ENCODE measurements at places on chromosomes 1 and 21.

DNA sequence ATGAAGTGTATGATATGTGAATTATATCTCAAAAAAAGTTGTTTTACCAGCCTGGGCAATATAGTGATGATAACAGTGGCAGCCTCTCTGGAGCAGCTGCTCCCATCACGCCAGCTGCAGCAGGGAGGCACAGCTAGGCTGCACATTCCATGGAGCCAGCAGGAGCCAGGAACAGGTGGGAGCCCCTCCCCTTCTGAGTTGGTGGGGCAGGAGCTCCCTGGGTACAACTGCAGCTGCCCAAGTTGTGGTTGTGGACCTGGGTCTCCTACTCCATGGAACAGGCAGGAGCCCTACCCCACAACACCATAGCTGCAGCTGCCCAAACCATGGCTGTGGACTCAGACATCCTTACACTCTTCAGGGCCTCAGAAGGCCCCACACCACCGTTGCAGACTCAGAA, 21.7 kb upstream of the FNBP1L start:
- no peak for DNase-seq

GRCh38 chr1:211334986-211335385, 8.4 kb downstream of the TRAF5 start:
- DNase-seq, result no peak

- DNase-seq, result no peak
These were observed 50.2 kb upstream of the LRP8 start for GRCh38 chr1:53378061-53378460.

DNA sequence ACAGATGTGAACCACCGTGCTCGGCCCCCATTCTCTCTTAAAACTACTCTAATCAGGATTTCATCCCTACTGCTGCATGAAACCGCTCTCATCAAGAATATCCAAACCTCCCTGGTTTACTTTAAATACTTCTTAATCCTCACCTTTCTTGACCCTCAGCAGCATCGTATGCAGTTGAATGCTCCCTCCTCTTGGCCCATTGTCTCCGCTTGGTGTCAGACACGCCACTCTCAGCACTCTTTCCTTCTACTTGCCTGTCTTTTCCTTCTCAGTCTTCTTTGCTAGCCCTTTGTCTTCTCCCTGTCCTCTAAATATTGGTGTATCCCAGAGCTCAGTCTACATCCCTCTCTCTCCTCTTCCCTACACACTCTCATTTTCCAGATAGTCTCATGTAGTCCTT, 314.9 kb downstream of the MRPL39 start:
- no peak for DNase-seq

GRCh38 chr1:190436615-190437014, 41.0 kb downstream of the BRINP3 start:
- peak; percentile 53 for DNase-seq

- no peak for DNase-seq
These were observed 15.5 kb downstream of the ARHGEF10L start for GRCh38 chr1:17554954-17555353.

- DNase-seq, result no peak
These were observed 3.6 kb upstream of the MAN1A2 start for GRCh38 chr1:117363571-117364048.

GRCh38 chr1:65508051-65508450, 87.6 kb downstream of the LEPR start:
- DNase-seq, result no peak

DNA sequence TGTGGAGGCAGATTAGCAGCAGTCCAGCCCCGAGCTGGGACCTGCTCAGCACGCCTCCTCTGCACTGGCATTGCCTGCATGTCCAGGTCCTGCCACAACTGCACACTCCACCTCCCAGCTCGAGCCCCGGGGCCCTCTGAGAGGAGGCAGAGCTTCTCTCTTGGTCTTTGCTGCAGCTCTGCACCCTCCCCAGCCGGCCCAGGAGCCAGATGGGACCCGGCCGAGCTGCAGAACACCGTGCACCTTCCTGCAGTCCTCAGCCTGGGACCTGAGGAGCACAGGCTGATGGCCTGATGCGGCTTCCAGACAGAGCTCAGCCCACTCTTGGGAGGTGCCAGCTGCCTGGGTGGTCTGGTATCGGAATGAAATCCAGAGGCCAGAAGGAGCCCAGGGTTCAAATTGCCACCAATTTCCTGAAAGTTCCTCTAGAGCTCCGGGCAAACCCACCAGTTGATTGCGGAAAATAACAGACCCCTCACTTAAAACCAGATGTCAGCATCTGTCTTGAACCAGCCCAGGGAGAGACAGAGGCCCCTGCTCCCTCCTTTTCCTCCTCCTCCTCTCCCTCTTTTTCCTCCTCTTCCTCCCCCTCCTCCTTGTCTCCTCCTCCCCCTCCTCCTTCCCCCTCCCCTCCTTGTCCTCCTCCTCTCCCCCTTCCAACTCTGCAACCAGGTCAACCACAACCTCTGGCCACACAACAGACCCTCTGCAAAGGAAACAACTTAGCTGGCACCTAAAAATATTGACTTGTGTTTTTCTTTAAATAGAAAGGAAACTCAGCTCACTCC, 10.6 kb upstream of the SPSB1 start:
- DNase-seq, result peak; percentile 25

- no peak for DNase-seq
These were observed 317.6 kb upstream of the PROX1 start for GRCh38 chr1:213669964-213670691.

DNA sequence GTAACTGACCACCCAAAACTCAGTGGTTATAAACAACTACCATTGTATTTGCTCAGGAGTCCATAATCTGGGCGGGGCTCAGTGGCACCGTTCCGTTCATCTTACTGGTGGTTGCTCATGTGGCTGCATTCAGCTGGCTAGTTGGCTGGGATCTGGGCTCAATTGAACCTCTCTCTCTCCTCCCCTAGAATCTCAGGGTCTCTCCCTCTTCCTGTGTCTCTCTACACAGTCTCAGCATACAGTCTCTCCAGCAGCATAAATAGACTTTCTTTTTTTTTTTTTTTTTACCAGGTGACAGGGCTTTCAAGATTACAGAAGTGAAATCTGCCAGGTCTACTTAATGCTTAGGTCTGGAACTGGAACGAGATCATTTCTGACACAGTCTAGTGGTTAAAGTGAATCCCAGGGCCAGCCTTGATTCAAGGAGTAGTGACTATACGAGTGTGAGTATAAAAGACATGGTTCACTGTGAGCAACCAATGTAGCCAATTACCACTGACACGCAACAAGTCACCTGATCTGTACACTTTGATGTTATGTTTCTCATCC, 193.7 kb upstream of the ESRRG start:
- no peak for DNase-seq

DNA sequence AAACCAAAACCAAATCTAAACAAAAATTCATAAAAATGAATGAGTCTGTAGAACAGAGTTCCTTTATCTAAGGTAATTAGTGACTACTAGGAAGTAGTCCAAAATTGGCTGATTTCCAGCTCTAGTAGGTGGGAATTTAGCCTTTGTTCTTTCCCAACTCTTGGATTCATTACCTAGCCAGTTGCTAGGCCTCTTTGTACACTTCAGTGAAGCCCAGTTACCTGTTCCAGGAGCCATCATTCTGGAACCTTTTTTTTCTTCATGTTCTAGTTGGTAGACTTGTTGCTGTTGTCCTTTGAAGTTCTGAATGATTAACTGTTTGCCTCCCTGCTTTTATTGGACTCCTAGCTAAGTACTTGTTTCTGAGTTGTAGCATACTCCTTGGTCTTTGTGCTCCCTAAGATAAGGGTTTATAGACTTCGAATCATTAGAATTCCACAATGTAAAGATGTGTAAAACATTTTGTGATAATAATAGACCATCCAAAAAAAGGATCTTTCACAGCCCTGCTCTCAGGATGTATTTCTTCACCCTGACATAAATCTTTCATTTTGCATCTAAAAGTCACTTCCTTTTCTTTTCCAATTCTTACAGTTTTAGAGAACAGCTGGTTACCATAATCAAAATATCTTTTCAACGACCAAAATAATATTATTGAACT, 9.8 kb downstream of the PLA2G4A start:
- peak; percentile 34 for DNase-seq

- peak; percentile 73 for DNase-seq
These were observed 45.7 kb downstream of the ABCD3 start for GRCh38 chr1:94463765-94464330.

DNA sequence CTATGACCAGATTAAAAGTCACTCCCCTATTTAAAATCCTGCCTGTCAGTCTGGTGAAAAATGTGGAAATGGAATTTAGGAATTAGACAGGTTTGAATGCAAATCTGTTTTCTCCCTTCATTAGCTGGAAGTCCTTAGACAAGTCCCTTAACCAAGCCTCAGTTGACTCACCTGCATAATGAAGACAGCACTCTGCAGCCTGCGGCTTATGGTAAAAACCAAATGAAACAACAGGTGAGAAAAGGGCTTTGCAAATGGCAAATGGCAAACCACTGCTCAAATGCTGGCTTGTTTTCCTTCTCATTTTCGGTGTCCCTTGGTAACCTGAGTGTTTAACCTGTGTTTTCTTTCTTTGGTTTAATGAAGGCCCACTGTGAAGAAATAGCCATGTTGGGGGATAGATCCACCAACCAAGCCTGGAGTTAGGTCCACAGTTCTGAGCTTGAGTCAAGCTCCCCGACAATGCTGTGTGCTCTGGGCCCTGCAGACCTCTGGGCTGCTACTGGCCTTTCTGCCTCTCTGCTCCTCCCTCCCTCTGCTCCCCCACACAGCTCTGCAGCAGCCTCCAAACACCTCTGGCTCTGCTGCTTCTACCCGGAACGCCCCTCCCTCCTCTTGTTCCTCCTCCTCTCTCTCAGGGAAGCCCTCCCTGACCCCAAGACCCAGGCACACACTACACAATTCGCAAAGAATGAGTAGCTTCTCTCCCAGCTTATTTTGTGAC, 641.8 kb downstream of the MATN1 start:
- no peak for DNase-seq

GRCh38 chr1:46415514-46415913, 21.4 kb downstream of the FAAH start:
- DNase-seq, result no peak

GRCh38 chr1:198228925-198229324, 72.1 kb downstream of the NEK7 start:
- DNase-seq, result no peak

DNA sequence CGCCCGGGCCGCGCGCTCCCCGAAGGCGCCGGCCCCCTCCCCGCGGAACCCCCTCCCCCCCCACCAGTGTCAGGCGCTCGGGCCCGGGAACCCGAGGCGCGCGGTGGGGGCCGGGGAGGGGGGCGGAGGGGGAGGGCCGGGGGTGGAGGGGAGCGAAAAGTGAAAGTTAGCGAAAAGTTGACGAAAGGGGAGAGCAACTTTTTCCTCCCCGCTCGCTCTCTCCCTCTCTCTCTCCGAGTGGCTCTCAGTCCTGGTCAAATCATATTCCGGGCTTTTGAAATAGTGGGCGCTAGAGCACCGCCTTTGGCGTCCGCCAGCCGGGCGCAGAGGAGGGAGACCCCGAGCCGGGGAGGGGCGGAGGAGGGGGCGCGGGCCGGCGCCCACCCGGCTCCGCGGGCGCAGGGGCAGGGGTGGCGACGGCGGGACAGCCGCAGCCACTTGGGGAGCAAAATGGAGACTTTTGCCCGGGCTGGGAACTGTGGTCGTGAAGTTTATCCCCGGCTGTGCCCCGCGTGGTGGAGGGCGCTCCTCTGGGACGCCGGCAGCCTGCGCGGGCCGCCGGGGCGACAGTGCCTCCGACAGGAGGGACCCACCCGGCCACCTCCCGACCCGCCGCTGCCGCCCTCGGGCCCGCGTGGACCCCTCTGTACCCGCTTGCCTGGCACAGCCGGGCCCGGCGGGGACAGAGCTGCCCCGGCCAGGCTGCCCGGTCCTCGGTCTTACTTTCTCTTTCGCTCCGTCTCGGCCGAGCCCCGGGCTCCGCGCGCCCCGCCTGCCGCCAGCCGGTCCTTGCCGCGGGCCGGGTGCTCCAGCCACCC, 697 bp downstream of the PRDM16 start:
- peak; percentile 16 for DNase-seq

GRCh38 chr1:32782086-32782485, 35.1 kb downstream of the YARS1 start:
- DNase-seq, result no peak

DNA sequence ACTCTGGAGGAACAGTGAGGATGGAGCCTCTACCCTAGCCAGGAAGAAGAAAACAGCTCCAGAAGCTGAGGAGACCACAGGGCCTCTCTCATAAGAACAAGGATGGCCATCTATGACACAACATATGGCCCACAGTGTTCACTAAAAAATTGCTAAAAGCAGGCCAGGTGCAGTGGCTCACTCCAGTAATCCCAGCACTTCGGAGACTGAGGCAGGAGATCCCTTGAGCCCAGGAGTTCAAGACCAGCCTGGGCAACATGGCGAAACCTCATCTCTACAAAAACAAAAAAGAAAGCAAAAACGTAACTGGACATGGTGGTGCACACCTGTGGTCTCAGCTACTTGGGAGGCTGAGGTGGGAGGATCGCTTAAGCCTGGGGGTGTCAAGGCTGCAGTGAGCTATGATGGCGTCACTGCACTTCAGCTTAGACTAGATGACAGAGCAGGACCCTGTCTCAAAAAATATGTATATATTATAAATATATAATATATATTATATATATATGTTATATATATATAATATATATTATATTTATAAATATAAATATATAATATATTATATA, 103.1 kb downstream of the TOMM20 start:
- DNase-seq, result no peak

DNA sequence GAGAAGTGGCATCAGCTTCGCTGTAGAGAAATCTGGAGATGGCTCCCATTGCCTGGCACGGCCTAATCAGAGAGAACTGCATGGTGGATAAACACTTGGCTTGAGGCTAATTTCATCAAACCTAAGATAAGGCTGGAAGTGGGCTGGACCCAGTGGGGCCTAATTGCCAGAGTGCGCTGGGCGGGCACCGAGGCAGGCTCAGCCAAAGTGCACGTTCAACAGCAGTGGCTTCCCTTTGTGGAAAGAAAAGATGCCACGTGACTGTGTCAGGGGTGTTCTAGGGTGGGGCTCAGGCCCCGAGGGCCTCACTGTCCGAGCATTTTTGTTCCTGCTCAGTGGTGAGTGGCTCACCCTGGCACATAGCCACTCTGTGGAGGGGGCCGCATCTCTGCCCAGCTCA, 5.8 kb downstream of the PLCH2 start:
- DNase-seq, result no peak

GRCh38 chr1:226881515-226882185, 11.2 kb downstream of the PSEN2 start:
- DNase-seq, result no peak

- DNase-seq, result peak; percentile 20
These were observed 104.1 kb downstream of the NEGR1 start for GRCh38 chr1:72178266-72178665.

- DNase-seq, result no peak
These were observed 379.8 kb downstream of the PTPRC start for GRCh38 chr1:199018471-199019135.

DNA sequence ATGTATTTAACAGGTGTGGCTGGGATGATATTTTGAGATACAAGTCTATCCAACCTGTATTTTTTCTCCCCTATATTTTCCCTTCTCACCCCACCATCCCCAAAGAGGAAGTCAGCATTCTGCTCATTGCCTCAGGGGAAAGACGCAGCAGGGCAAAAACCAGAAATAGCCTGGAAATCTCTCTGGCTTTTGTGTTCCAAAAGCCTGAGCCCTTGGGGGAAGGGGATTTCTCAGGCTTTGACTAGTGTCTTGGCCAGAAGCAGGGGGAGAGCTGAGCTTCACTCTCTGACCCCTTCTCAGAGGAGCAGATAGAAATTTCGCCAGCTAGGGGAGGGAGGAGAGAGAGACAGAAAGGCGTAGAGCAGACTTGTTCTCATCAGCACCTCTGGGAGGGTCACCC, 244.7 kb downstream of the RRAGC start:
- DNase-seq, result no peak

GRCh38 chr1:197989058-197989457, 71.9 kb downstream of the LHX9 start:
- no peak for DNase-seq

- DNase-seq, result no peak
These were observed 16.7 kb upstream of the VSIG8 start for GRCh38 chr1:159879136-159879535.

Data from amniotic epithelial cell (primary cell).